ENCODE measurements at places on chromosomes 3 and 15.

- DNase-seq = no peak
Observed at GRCh38 chr3:132509506-132509905, 87.6 kb upstream of the ACKR4 start.

DNA sequence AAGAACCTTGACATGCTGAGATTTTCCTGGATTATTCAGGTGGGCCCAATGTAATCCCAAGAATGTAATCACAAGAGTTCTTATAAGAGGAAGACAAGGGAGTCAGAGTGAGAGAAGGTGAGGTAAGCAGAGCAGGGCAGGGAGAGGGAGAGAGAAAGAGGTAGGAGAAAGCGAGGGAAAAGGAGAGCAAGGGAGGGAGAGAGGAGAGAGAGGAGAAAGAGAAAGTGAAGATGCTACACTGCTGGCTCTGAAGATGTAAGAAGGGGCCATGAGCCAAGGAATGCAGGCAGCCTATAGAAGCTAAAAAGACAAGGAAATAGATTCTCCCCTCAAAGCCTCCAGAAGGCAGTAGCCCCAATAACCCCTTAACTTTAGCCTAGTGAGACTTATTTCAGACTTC lies 28.7 kb upstream of the FAM98B start:
- DNase-seq = no peak

DNA sequence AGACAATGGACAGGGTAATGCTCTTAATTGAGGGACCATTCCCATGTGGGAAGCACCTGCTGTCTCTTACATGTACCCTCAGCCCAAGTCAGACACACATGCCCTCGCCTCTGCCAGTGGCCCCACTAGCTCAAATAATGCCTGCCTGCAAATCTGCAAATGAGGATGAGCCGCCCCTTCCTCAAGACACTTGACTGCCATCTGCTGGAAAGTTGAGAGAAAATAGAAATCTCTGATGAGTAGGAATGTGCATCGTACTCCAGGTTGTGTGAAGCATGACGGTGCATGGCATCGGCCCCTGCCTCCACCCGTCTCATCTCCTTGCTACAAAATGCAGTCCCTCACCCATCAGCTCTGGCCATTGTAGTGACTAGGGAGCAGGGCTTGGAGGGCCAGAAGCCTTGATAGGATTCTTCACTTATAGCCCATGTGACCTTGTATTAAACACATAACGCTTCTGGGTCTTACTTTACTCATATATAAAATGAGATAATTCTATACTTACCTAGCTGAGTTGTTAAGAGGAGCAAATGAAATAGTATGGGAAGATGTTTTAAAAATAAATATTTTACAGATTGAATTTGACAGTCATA lies 6.3 kb upstream of the SCN5A start:
- no peak for DNase-seq

DNA sequence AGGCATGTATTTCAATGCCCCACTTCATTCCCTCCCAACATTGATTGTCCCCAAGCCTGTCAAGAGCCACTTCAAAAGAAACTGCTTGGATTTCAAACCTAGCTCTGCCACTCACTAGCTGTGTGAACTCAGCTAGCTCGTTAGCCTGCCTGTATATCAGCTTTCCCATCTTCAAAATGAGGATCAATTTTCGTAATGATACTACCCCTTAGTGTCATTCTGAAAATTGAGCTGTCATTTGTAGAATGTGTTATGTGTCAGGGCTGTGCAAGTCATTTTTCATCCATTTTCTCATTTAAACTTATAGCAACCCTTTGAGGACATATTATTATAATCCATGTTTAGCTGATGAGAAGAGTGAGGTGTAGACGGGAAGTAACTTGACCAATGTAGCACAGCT lies 88.6 kb downstream of the TRIM42 start:
- no peak for DNase-seq

GRCh38 chr15:64574301-64575017 lies 114.1 kb downstream of the ZNF609 start:
- DNase-seq = no peak

Measured in stimulated activated CD8-positive, alpha-beta memory T cell treated with anti-CD3 and anti-CD28 coated beads, Interleukin-15, amount 100 ng/mL, for 4 hours (primary cell).